Activated CD4-positive, alpha-beta T cell treated with anti-CD3 and anti-CD28 coated beads, Interleukin-2, amount 50 U/mL, for 24 hours (primary cell): ENCODE measurements at places on chromosomes 5 and 9.

GRCh38 chr9:120886490-120886967 lies 9.5 kb upstream of the PHF19 start:
- DNase-seq = no peak

DNA sequence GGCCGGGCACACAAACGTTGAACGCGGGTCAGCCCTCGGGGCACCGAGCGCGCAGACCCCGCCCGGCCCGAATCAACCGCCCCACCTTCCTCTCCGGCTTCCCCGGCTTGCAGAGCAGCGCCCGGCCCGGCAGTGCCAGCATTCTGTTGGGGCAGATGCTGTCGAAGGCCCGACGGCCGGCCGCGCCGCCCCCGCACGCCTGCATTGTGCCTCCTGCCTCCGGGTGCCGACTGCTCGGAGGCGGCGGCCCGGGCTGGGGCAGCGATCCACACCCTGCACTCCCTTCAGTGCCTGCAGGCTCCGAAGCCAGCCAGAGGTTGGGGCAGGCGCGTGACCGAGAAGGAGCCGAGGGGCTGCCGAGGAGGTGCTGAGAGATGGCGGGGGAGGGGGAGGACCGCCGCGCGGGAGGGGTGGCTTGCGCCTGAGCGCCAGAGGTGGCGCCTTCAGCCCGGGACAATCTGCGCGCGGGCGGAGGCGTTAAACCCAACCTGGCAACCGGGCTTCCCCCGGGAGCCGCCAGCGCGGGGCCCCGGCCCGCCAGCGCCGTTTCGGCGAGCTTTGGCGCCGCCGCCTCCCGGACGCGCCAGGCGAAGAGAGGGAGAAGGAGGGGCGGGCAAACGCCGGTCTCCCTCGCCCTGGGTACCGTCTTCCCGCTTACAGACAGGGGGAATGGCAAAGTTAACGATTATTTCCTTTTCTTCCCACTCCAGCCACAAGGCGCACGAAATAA lies at the start of gene MCIDAS:
TSS of gene MCIDAS (minus strand) at position 382 of the 730 bp plus-strand sequence. CDS start at position 205, 177 bp downstream.
- DNase-seq = peak; percentile 49

- DNase-seq = no peak
These were observed 22.1 kb upstream of the PTGES start for GRCh38 chr9:129774791-129775447.

DNA sequence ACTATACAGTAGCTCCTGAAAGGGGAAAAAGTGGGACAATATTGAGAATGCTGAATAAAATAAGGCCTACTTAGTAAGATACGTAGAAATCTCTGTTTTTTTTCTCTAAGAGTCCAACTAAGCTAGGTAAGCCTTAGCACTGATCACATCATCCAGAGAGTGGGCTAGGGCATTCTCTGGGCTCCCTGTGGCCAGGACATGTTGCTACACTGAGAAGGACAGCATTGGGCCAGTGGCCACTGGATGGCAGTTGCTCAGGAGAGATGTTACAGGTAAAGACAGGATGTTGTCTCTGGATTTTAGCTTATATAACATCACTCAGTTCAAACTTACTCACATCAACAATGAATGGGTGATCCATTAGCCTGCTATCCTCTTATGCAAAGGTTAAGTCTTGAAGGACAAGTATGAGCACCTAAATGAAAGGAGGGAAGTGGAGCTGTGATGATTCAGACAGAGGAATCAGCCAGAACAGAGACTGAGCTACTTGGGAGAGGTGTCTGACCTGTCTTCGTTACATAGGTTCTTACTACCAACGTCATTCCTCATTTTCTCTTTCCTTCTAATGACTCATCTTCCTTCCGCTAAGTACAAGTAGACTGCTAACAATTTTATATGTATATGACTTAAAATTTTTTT lies 226.6 kb upstream of the ADCY2 start:
- DNase-seq = no peak

GRCh38 chr5:131209175-131209505 lies 38.4 kb downstream of the LYRM7 start:
- no peak for DNase-seq

DNA sequence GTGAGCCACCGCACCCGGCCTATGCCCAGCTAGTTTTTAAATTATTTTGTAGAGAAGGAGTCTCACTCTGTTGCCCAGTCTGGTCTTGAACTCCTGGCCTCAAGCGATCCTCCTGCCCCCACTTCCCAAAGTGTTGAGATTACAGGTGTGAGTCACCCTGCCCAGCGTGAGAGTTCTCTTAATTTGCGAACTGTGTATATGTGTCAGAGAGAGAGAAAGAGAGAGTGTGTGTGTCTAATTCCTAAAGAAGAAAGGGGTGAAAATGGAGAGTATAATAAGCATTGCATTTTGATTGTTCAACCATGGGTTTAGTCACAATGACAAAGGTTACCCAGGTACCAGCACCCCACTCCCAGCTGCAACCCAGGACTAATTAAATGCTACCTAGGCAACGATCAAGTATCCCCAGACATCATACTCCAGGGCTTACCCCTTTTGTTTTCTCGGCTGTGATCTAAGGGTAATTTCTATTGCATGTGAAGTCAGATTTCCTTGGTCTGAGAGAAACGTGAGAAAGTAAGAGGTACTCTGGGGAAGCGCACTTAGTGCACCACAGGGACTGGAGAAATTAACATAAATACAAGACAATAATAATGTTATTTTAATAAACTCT lies 16.6 kb downstream of the MAP1B start:
- DNase-seq = no peak

GRCh38 chr5:153030755-153031725 lies 459.4 kb upstream of the GRIA1 start:
- no peak for DNase-seq

GRCh38 chr5:10018201-10019069 lies 231.3 kb downstream of the ATPSCKMT start:
- DNase-seq = no peak

- DNase-seq = no peak
These were observed 44.9 kb downstream of the LHFPL2 start for GRCh38 chr5:78603636-78604175.

GRCh38 chr5:54643685-54644106 lies 126.1 kb downstream of the SNX18 start:
- no peak for DNase-seq

GRCh38 chr9:135890190-135891026 lies 16.9 kb downstream of the CAMSAP1 start:
- DNase-seq = no peak

- no peak for DNase-seq
These were observed 128.5 kb upstream of the STC2 start for GRCh38 chr5:173456751-173457171.

DNA sequence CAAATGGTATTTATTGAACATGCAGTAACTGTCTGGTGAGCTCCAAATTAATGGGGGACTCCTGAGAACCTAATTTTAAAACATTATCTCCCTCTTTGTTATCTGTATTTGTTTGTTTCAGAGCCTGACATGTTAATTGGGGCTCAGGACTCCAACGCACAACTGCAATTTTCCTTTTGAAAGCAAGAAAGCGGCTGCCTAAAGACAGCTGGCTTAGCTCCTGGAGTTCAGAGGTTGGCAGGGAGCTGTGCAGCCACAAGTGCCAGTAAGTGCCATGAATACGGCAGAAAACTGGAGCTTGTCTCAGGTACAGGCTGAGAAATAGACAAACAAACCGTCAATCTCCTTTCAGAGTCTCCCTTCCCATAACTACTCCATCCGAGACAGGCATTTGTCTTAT lies 80.9 kb downstream of the PPP2R2B start:
- DNase-seq = no peak

DNA sequence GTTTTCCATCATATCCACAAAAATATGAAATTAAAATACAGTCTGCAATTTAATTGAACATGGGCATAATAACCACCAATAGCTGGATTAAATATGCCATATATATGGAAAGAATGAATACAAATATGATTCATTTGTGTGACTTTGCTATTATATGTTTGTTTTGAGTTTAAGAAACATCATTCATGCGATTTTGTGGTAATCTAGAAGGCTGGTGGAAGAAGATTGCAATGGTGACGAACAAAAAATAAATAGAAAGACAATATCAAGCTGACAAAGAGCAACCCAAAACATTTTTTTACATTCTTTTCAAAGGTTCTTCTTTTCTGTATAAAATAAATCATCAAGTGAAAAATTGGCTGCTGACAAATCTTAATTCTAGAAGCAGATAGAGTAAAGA lies 610.0 kb downstream of the MAT2B start:
- DNase-seq = no peak

GRCh38 chr5:95881833-95882232 lies 59.3 kb upstream of the GLRX start:
- no peak for DNase-seq

GRCh38 chr5:90096415-90097081 lies 313.0 kb downstream of the CETN3 start:
- no peak for DNase-seq

DNA sequence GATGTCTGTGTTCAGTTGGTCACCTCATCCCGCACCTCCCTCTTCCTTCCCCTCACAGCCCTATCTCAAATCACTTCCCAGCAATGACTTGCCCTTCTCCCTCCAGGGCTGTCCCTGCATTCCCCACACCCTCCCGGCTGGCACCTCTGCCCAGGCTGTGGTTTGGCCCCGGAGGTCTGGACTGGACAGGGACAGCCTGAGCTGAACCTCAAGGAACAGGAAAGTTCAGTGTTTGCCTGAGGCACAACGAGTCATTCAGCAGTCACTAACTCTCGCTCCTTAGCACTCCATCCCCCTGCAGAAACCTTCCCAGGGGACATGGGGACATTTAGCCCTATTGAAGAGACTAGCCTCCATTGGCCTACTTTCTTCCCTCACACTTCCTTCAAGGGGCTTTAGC lies 58.3 kb upstream of the MAP3K1 start:
- DNase-seq = no peak

GRCh38 chr9:75880618-75881017 lies 9.9 kb upstream of the PCSK5 start:
- no peak for DNase-seq

DNA sequence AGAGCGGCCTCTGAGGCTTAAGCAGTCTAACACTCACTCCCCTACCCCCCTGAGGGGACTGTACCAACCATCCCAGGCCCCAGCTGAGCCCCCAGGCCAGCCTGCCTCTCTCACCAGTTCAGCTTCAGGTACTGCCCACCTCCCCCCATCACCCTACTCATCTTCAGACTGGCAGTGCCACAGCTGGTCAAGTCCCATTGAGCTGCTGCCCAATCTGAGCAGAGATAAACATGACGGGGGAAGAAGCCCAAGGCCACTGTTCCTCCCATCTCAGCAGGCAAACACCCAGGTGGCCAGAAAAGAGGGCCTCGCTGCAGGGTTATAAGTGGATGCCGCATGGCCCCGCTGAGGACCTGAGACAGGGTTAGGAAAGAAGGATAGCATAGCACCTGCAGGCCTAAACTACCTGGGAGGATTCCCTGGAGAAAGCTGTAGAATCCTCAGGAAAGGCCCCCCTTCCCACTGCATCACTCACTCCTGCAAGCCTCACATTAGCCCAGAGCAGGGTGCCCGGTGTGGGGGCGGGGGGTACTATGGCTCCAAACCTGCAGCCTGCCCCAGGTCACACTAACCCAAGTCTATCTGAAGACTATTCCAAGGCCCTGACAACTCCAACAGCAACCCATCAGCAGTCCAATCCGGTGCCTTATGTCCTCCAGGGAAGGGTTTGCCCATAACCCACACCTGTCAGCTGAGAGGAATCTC lies 3.6 kb downstream of the B4GALT1 start:
- DNase-seq = no peak

DNA sequence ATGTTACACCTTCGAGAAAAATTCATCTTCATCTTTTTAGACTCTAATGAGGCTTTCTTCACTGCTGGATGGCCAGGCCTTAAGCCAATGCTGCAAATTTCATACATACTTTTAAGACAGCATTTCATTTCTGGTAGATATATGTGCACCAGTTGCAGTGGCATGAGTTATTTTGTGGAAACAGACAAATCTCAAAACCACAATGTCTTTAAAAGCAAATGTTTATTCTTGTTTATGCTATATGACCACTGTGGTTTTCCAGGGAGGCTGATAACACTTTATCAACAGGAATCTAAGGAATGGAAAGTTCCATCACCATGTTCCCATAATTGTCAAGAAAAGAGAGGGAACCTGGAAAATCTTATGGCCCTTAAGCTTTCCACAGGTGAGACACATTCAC lies 27.7 kb downstream of the CDH9 start:
- no peak for DNase-seq

DNA sequence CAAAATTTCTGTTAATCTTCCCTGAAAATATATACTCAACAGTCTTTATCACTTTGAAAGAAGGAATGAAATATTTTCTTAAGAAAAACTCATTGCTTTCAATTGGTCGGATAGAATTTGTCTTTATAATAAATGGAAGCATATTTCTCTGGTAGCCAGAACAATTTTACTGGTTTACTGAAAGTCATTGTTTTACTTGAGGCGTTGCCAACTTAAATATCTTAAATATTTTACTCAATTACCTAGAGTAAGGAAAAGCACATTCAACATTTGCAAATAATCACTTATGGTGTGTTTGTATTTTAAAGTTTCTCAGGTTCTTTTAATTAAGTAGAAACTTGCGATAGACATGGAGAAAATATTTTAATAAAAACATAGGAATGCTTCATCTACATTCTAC lies 1181.7 kb downstream of the EFNA5 start:
- DNase-seq = no peak

DNA sequence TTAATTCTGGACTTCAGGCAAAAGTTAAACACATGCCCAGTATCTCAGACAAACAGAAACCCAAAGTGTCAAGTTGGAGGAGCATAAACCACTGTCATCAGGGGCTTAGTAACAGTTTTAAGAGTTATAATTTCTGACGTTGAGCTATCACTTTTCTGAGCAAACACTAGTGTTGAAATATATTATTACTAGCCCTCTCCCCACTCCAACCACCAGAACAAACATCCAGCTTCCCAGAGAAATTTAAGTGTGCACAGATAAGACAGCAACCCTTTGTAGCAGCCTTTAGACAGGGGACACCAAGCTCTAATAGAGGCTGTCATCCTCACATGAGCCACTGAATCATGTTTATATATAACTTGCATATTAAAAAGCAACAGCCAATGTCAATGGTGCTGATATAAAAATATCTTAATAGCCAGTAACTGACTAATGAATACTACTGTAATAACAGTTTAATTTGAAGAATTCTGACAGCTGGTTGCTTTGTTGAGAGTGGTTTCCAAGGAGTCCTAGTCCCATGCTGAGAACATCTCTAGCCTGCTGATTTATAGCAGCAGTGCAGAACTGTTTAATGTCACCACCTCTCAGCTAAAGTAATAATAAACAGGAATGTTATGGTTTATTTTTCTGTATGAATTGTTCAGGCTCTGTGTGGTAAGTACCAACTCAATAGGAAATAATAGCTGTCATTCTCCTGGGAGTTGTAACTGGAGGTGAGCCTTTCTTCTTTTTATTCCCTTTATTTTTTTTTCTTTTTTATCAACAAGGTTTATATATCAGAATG lies 528.7 kb upstream of the ZNF608 start:
- no peak for DNase-seq

- no peak for DNase-seq
These were observed 1.1 kb downstream of the LCN1 start for GRCh38 chr9:135522137-135522877.

GRCh38 chr5:39905356-39905755 lies 480.6 kb upstream of the DAB2 start:
- DNase-seq = no peak

- DNase-seq = no peak
These were observed 42.7 kb upstream of the LIFR start for GRCh38 chr5:38598994-38599617.
